Stimulated activated CD4-positive, alpha-beta T cell treated with anti-CD3 and anti-CD28 coated beads, Interleukin-15, amount 100 ng/mL, for 24 hours (primary cell): ENCODE measurements at places on chromosomes 5 and 9.

- DNase-seq = no peak
These were observed 6.1 kb upstream of the RCL1 start for GRCh38 chr9:4786599-4786998.

DNA sequence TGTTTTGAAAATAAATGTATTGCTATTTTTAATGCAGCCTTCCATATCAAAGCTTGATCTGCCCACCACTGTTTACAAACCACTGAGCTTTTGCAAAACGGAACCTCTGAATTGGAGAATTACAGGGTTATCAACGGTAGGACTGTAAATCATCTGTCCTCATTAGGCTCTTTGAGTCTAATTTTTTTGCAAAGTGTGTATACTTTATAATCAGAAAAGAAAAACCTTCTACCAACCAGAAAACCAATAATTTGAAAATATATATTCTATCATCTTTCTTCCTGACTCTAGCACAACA is 6.8 kb upstream of the SLC2A8 start:
- no peak for DNase-seq

- DNase-seq = no peak
These were observed 103.7 kb upstream of the CD180 start for GRCh38 chr5:67300326-67300725.

GRCh38 chr5:56191656-56192055 is 41.5 kb downstream of the ANKRD55 start:
- no peak for DNase-seq

- DNase-seq = no peak
These were observed 64.1 kb downstream of the BARX1 start for GRCh38 chr9:93891050-93891449.

- DNase-seq = peak; percentile 67
These were observed 530 bp downstream of the RAPGEF1 start for GRCh38 chr9:131739133-131739958.

GRCh38 chr5:157793301-157793700 is 49.8 kb downstream of the LSM11 start:
- DNase-seq = peak; percentile 16

GRCh38 chr5:119368238-119368630 is 12.4 kb downstream of the TNFAIP8 start:
- DNase-seq = peak; percentile 61

DNA sequence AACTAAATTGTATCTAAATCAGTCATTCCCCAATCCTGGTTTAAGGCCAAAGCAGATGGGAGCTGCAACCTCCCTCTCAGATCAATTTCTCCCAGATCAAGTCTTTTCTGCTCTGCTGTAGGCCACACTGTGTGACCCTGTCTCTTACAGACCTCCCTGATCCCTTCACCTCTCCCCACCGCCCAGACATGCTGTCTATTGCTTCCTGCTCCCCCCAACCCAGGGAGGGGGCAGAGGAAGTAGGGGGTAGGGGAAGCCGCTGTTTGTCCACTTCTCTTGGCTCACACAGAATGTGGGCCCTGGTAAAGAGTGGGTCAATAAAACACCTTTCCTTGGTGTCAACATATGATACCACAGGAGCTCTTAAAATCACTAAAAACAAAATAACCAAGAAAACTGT is 226.3 kb downstream of the ENC1 start:
- DNase-seq = no peak

- peak; percentile 30 for DNase-seq
These were observed 132.7 kb downstream of the PDE4D start for GRCh38 chr5:59760785-59761348.

DNA sequence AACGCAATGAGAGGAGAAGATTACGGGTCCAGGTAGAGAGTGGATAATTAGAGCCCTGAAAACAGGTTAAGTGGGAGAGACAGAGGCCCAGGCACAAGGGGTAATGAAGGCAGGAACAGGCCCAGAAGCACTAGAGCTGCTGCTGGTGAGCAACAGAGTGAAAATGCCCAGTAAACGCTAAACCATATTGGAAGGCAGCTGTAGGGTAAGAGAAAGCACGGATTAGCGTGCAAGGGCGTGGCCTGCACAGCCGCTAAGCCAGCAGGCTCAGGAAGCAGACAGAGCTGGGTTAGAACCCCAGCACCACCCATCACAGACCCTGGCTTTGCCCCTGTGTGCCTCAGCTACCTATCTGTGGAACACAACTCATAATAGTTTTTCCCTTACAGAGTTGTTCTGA is 93.2 kb downstream of the PAX5 start:
- no peak for DNase-seq

DNA sequence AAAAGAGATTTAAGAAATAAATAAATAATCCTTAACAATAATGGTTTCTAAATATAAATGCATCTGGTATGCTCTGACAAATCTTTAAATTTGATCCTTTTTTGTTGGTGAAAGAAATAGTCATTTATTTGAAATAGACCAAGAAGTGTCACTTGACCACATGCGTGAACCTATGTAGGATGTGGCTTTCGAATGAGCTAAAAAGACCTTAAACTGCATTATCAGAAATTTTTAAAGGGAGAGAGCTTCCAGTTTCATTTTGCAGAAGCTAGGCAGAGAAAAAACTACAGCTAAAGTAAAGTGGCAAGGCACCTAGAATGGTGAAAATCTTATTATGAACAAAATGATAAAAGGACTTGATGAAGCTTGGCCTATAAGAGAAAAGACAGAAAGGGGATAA is 309.2 kb upstream of the EFNA5 start:
- DNase-seq = no peak

- peak; percentile 46 for DNase-seq
These were observed 795 bp downstream of the NDUFAF2 start for GRCh38 chr5:60945813-60946187.
